Adrenal gland (tissue), 19 donors: ENCODE measurements at places on chromosomes 12 and 14. TPM values are rescaled to one million over a fixed set of nuclear protein-coding genes. Genes with fewer than 3 reads are reported as not detected.

AMIGO2 gene
- total RNA-seq, result 23.7 TPM

FAM90A1 gene
- total RNA-seq, result not detected

OTX2 gene
- not detected for total RNA-seq

KRT75 gene
- total RNA-seq, result not detected

GALNT8 gene
- 0.04 TPM for total RNA-seq

ATL1 gene
- 2.1 TPM for total RNA-seq

GPRC5A gene
- total RNA-seq, result 13.8 TPM

GLIPR1L2 gene
- total RNA-seq, result 1.8 TPM

DDIT3 gene
- 62.3 TPM for total RNA-seq

- H3K27ac ChIP-seq, result peak overlapping the region; percentile 38
- H3K4me1 ChIP-seq, result peaks cover 17% of the 10 kb centered on the region
- DNase-seq, result peak; percentile 90
- H3K4me3 ChIP-seq, result no peak overlapping the region
- H3K36me3 ChIP-seq, result no peaks in the 10 kb centered on the region
These were observed 2.2 kb downstream of the NPFF start for GRCh38 chr12:53505086-53505485.

GRCh38 chr14:37988472-37988871, 219.2 kb upstream of the SSTR1 start:
- no peaks in the 10 kb centered on the region for H3K4me1 ChIP-seq
- H3K27ac ChIP-seq, result no peak overlapping the region
- H3K4me3 ChIP-seq, result no peak overlapping the region
- H3K27me3 ChIP-seq, result no peaks in the 10 kb centered on the region
- no peak for DNase-seq
- no peaks in the 10 kb centered on the region for H3K36me3 ChIP-seq

GRCh38 chr14:97638864-97639263, 841.7 kb downstream of the VRK1 start:
- peaks cover 5% of the 10 kb centered on the region for H3K27me3 ChIP-seq
- no peak overlapping the region for H3K27ac ChIP-seq
- peaks cover 4% of the 10 kb centered on the region for H3K4me1 ChIP-seq
- no peak overlapping the region for H3K4me3 ChIP-seq
- no peak for DNase-seq
- no peaks in the 10 kb centered on the region for H3K36me3 ChIP-seq

DNA sequence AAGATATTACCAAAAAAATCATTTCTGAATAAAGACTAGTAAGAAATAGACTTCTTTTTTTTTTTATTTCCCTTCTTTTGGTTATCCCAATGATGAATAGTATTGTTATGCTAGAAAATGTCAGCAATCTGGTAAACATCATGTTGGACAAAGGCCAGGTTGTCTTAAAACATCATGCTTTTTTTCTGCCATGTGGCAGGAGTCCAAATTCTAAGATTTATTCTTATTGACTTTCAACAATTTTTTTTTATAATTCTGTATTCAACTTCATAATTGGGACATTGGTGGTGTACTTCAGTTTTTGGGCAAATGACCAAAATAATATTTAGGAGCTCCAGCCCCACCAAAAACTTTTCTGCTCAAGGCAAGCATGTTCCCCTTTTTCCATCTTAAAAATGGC, 10.5 kb downstream of the DCN start:
- peaks cover 5% of the 10 kb centered on the region for H3K36me3 ChIP-seq
- H3K4me3 ChIP-seq, result no peak overlapping the region
- no peaks in the 10 kb centered on the region for H3K27me3 ChIP-seq
- no peak overlapping the region for H3K27ac ChIP-seq

DNA sequence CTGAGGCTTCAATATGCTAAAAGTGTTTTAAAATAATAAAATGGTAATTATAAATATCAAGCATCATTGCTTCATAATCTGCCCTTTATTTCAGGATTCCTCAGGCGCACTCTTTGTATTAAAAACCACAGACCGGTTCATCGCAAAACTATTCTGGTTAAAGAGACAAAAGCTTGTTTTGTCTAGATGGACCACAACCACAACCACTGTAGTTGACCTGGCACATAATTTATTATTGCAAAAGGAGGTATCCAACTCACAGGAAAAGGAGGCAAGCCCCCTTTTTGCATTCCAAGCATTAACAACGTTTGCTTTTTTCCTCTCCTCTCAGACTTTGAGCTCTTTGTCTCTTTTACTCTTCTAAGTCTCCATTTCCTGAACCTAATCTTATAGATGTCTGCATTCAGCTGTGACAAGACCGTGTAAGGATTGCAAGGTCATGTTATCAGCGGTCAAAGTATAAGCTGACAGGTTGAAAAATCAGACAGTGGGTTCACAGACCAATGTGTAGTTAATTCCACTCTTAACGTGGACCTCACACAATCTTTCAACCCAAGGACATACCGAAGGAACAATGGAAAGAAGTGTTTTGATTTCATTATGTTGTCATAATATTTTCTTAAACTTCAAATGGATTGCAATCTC, 1057.6 kb downstream of the GALC start:
- no peak for DNase-seq
- no peak overlapping the region for H3K4me3 ChIP-seq
- H3K4me1 ChIP-seq, result no peaks in the 10 kb centered on the region
- no peak overlapping the region for H3K27ac ChIP-seq

GRCh38 chr12:60148109-60148508, 552.3 kb downstream of the SLC16A7 start:
- DNase-seq, result no peak
- H3K4me1 ChIP-seq, result no peaks in the 10 kb centered on the region
- H3K27ac ChIP-seq, result no peak overlapping the region
- no peaks in the 10 kb centered on the region for H3K36me3 ChIP-seq
- H3K27me3 ChIP-seq, result no peaks in the 10 kb centered on the region

DNA sequence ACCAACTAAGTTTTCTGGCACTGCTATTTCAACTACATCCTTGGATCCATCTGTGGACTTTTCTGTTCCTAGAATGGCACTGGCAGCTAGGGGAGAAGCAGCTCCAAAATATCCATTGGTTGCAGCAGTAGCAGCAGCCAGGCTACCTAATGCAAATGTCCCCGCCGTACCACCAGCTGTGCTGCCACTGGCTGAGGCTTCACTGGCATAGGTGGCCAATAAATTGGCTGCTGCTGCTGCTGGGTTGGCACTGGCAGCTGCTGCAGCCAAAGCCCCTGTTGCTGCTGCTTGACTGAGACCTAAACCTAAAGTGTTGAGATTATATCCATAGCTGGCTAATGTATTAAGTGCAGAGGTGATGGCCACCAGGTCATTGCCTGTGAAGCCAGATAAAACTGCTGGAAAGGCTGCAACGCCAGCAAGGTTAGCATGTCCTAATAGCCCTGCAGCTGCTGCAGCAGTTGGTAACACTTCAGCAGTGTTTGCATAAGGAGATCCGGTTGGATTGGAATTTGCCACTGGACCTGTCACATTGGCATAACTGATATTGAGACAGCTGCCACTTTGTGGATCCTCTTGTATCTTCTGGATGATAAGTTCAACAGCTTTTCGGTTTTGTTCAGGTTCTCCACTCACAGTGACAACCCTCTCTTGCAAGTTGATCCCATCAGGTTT, 149.5 kb downstream of the NOVA1 start:
- H3K4me3 ChIP-seq, result no peak overlapping the region
- no peaks in the 10 kb centered on the region for H3K4me1 ChIP-seq
- no peak overlapping the region for H3K27ac ChIP-seq
- no peaks in the 10 kb centered on the region for H3K27me3 ChIP-seq
- H3K36me3 ChIP-seq, result no peaks in the 10 kb centered on the region

GRCh38 chr14:39169541-39169900, 612 bp downstream of the TRAPPC6B start:
- H3K27ac ChIP-seq, result peak overlapping the region; percentile 93
- H3K27me3 ChIP-seq, result no peaks in the 10 kb centered on the region
- H3K36me3 ChIP-seq, result no peaks in the 10 kb centered on the region

DNA sequence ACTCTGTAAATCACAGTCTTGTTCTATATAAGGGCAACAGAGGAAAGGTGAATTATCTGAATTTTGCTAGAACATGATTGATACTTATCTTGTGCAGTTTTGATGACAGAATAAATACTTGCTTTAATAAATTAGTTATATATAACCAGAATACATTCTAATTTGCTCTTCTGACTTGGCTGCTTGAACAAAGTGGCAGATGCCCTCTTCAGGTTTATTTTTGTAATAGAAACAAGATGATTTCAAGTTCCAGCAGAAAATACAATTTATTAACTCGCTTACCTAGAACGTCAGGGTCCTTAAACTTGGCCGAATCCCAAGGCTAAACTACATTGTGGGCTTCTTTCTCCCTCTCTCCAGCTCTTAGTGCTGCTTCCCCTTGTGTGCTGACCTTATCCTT, 57.6 kb upstream of the SSTR1 start:
- H3K27ac ChIP-seq, result no peak overlapping the region
- DNase-seq, result no peak
- no peaks in the 10 kb centered on the region for H3K36me3 ChIP-seq

DNA sequence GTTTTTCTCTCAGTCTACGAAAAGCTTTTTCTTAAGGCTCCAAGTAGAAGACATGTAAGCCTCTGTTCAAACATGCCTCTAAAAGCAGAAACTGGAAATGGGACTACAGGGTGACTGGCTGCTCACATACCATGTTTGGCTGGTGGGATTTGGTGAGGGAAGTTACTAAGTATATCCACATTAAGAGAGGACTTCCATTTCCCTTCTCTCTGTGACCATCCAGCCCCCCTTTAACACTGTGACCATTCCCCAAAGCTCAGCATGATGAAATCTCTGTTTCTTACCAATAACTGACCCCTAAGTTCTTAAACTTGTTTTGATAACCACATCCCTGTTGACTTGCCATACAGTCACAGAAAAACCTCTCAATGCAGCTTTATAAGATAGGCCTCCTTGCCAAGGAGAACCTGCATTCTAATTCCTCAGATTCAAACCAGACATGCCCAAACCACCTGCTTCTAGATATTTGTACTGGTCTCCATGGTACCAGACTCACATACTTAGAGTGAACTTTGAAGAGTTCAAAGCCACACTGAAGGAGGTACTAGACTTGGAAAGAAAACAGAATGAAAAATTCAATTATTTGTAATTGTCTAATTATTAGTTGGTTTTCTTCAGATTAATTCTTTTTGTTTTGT, 102.2 kb downstream of the VEZT start:
- no peaks in the 10 kb centered on the region for H3K27me3 ChIP-seq
- H3K4me1 ChIP-seq, result no peaks in the 10 kb centered on the region
- no peak for DNase-seq
- H3K4me3 ChIP-seq, result no peak overlapping the region
- H3K36me3 ChIP-seq, result no peaks in the 10 kb centered on the region

GRCh38 chr14:22838631-22839041, 2.3 kb downstream of the MMP14 start:
- H3K27me3 ChIP-seq, result no peaks in the 10 kb centered on the region
- no peak for DNase-seq
- peaks cover 27% of the 10 kb centered on the region for H3K4me1 ChIP-seq
- H3K27ac ChIP-seq, result no peak overlapping the region
- H3K4me3 ChIP-seq, result no peak overlapping the region

- H3K27me3 ChIP-seq, result peaks cover 3% of the 10 kb centered on the region
- DNase-seq, result no peak
- H3K4me1 ChIP-seq, result peaks cover under 1% of the 10 kb centered on the region
- no peak within 1 kb of the TSS for H3K4me3 ChIP-seq
These were observed at the start of gene AQP6 for GRCh38 chr12:49972641-49973360. AQP6 (plus strand) TSS chr12:49972947; CDS start chr12:49973174, 227 bp downstream.

- H3K4me1 ChIP-seq, result no peaks in the 10 kb centered on the region
- H3K27ac ChIP-seq, result no peak overlapping the region
- no peaks in the 10 kb centered on the region for H3K36me3 ChIP-seq
- no peaks in the 10 kb centered on the region for H3K27me3 ChIP-seq
- H3K4me3 ChIP-seq, result no peak overlapping the region
These were observed 476.6 kb downstream of the RMST start for GRCh38 chr12:97939156-97939555.
